HT1080 (cell line): ENCODE measurements at places on chromosomes 6 and 20.

- peak; percentile 80 for DNase-seq
These were observed 3.0 kb downstream of the E2F3 start for GRCh38 chr6:20404641-20405032.

DNA sequence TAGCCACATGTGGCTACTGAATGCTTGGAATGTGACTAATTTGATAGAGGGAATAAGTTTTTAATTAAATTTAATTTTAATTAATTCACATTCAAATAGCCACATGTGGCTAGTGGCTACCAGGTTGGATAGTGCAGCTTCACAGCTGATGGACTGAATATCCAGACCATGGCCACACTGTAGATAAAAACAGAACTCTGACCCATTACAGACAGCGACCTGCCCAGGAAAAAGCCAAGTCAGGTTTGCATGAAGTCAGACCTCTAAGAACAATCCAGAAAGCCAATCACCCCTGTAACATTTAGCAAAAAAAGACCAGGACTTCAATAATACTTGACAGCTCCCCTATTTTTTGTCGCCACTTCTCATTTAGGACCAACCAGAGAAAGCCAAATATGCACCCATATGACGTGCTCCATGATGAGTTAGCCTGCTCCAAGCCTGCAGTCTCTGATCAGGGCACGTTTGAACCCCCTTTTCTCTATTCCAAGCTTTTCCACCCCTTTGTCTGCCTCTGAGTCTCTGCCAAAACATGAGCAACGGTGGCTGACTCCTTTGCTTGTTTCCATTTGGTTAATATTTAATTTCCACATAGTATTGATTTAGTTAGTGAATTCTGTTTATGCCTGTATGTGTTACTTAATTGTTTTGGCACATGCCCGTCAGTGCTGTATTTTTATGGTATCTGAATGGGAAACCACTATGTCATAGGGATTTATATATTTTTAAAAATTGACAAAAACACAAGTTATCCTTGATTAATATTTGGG is 636.3 kb downstream of the UTRN start:
- DNase-seq: no peak

DNA sequence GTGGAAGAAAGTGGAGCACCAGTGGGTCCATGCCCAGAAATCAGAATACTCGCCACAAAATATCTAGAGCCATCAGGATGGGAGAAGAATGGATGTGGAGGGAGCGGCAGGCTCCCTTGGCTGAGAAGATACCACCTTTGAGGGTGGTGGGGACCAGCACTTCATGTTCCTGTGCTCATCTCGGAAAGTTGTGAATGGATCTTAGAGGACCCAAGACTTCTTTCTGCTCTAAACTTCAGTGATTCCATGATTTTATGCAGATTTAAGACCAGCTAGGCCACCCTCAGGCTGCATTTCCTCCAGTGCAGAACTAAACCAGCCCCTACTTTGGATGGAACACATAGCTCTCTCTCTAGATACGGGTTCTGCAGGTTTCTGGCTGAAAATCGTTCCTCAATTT is 416.5 kb downstream of the CDC5L start:
- DNase-seq: no peak

DNA sequence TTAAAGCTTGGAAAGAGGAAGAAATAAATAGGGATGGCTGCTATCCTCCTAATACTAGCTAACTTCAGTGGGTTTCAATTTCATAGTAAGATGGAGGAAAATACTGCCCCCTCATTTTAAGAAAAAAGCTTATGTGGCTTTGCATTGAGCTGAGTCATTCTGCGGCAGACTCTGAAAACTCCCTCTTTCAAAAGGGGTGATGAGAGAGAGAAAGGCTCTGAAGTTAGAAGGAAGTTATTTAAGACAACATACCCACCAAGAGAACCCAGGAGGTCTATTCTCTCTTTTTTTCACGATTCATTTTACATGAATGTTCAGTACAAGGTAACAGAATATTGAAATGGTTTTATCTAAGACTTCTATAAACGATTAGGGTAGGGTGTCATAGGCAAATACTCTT is 4.5 kb downstream of the PRDM13 start:
- peak; percentile 19 for DNase-seq

DNA sequence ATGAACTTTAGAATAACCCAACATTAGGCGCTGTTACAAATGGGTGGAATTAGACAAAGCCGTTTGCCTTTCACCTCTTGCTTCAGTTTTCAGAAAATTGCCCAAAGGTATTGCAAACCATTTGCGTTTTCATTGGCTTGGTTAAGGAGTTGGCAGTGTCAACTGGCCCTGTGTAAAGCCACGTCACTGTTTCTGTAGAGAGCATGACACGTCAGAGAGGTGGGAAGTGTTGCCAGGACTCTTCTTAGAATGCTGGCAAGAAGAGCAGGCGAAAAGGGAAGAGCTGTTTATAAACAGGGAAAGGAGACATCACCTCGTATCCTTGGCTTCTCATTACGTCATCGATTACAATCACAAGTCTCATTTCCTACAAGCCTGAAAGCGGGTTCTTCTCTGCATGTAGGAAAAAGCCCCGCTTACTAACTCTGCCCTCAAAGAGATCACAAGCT is 4.2 kb upstream of the IRF4 start:
- peak; percentile 45 for DNase-seq
